ENCODE measurements at places on chromosomes 11 and 22.

GRCh38 chr22:39254122-39254521, 9.3 kb upstream of the PDGFB start:
- DNase-seq = no peak

- DNase-seq = no peak
These were observed 86.9 kb upstream of the ANO3 start for GRCh38 chr11:26245046-26245445.

DNA sequence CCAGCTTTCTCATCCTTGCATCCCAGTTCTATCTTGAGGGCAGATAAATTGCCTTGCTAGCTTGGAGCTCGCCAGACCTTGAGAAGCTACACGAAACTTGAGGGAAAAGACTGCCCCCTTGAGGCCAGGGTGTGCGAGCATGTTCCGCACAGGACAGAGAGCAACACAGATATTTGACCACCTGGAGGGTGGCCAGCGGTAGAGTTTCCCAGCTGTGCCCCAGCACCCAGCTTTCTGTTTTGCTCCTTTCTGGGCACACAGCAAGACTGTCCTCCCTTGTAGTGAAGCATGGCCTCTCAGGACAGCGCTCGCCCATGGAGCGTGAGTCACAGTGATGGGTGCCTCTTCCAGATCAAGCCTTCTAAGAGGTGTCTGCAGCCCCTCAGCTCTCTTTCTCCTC, 23.5 kb downstream of the SPATA19 start:
- DNase-seq = peak; percentile 67

- DNase-seq = no peak
These were observed 91.1 kb upstream of the CLPB start for GRCh38 chr11:72525466-72525865.

DNA sequence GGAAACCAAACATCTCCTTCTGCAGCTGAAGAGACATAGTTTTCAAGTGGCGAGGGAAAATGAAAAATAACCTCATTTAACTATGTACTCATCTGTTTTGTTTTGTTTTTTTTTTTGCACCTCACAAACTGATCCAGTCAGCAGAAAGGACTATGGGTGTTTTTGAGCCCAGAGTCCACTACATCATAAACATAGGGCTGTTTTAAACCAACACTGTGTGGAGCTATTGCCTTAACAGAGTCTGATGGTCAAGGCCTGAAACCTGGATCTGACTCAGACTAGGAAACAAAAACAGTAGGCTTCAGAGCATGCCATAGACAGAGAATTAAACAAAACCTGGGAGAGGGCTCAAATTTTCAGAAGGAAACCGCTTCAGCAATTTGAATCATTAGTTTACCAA, 99.3 kb upstream of the FSHB start:
- DNase-seq = no peak

DNA sequence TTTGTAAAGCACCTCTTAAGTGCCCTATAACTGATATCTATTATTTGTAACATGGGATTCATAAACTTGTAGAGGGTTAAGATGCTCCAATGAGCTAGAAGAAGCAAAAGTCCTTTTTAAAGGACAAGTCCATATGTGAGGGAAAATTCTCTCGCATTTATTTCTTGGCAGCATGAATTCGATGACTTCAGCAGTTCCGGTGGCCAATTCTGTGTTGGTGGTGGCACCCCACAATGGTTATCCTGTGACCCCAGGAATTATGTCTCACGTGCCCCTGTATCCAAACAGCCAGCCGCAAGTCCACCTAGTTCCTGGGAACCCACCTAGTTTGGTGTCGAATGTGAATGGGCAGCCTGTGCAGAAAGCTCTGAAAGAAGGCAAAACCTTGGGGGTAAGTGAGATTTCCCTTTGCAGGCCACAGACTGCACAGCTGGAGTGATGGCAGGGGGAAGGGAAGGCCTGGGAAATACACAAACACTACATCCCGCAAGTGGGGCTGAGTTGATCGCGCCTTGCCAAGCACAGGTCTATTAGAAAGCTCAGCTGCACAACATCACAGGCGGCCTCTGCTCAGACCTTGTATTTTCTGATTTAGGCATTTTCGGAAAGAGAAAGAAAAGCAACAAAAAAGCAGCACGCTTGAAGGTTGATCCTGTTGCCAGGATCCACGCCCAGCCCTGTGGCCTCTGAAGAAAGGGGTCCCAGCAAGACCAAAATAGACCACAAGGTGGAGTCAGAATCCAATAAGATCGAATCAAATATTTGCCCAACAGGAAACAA, 1.5 kb downstream of the MS4A8 start:
- peak; percentile 71 for DNase-seq

- no peak for DNase-seq
These were observed 3.2 kb upstream of the FLI1 start for GRCh38 chr11:128690665-128691101.

- no peak for DNase-seq
These were observed 18.4 kb downstream of the OR51L1 start for GRCh38 chr11:5013012-5013411.

GRCh38 chr11:45409587-45409986, 123.4 kb upstream of the SYT13 start:
- no peak for DNase-seq

GRCh38 chr11:77147668-77148321, 19.7 kb downstream of the MYO7A start:
- DNase-seq = no peak

GRCh38 chr11:62791501-62792201, at the start of gene TMEM223:
Gene TMEM223 (minus strand): TSS chr11:62792006. CDS start chr11:62791994, 12 bp downstream.
- DNase-seq = peak; percentile 80

GRCh38 chr11:16080688-16081381, 275.5 kb downstream of the SOX6 start:
- no peak for DNase-seq

DNA sequence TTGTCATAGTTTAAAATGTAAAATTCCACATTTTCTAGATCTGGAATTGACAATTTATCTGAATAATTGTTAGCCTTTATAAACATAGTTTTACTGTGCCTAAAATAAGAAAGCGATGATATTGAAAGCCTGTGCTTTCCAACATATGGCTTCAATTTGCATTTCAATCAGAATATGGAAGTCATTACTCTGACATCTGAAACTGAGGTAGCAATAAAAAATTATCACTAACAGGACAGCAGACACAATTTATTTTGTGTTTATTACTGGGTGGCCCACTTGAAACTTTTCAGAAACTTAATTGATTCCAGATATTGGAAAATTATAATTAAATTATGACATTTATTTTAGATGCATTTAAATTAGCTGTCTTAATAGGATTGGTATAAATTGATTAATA, 78.5 kb downstream of the TMEM135 start:
- DNase-seq = no peak

DNA sequence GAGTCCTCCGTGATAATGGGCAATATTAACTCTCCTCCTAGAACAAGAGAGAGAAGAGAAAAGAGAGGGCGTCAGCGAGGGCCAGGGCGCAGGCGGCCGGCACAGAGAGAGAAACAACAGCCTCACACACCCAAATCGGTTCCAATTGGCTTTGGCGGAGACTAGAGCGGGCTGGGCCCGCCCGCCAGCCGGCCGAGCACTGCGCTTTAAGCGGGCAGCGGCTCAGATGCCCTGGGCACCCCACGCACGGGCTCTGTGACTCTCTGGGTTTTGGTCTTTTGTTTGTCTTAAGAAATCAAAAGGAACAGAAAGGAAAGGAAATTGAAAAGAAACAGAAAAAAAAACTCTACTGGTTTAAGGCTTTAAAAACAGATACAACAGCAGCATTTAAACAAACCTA, 17.0 kb downstream of the SLC22A12 start:
- no peak for DNase-seq

DNA sequence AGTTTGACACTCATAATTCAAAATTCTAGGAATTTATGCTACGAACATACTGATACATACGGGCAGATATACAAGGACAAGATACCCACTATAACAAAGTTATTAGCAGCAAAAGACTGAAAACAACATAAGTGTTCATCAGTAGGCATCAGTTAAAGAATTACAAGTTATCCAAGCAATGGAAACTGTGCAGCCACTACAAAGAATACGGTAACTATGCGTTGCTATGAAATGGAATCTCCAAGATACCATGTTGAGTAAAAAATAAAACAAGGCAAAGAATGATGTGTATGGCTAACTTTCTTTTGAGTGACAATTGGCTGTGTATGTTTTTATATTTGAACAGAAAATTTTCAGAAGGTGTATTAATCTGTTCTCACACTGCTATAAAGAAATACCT, 151.7 kb downstream of the ADAMTS15 start:
- no peak for DNase-seq

DNA sequence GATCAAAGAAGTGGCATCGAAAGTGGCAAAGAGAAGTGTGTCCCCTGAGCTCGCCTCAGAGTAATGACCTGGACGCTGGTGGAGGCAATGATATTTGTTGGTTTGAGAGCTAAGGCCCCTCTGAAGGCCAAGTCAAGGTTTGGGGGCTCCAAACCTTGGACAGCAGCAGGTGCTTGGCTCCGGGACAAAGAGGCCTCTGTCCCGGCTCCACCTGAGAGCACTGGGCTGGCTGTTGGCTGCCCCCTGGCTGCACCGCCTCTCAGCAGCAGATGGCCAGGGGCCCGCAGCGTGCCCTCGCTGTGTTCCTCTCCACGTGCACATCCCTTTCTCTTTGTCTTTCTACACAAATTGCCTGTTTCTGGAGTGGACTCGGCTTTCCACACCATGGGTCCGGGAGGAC, 301.3 kb downstream of the NTM start:
- DNase-seq = no peak

- no peak for DNase-seq
These were observed 7.5 kb downstream of the NEFH start for GRCh38 chr22:29487426-29487986.

DNA sequence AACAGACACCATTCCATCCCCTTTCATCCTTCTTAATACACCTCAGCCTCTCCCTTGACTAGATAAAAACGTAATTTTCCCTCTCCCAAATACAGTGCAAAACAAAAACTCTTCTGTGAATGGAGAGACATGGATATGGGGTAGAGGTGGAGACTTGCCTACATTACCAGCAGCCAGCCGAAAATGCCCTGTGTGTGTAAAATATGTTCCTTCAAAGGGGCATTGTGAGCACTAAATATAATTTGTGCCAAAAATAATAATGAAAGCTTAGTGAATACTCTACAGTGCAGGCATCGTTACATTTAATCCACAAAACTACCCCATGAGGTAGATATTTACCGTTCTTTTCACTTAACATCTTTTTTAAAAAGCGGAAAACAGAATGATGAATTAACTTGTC, 1.0 kb upstream of the TRIM44 start:
- no peak for DNase-seq

Data from NCI-H1930 (cell line).